ENCODE measurements at places on chromosomes 3 and 15.

DNA sequence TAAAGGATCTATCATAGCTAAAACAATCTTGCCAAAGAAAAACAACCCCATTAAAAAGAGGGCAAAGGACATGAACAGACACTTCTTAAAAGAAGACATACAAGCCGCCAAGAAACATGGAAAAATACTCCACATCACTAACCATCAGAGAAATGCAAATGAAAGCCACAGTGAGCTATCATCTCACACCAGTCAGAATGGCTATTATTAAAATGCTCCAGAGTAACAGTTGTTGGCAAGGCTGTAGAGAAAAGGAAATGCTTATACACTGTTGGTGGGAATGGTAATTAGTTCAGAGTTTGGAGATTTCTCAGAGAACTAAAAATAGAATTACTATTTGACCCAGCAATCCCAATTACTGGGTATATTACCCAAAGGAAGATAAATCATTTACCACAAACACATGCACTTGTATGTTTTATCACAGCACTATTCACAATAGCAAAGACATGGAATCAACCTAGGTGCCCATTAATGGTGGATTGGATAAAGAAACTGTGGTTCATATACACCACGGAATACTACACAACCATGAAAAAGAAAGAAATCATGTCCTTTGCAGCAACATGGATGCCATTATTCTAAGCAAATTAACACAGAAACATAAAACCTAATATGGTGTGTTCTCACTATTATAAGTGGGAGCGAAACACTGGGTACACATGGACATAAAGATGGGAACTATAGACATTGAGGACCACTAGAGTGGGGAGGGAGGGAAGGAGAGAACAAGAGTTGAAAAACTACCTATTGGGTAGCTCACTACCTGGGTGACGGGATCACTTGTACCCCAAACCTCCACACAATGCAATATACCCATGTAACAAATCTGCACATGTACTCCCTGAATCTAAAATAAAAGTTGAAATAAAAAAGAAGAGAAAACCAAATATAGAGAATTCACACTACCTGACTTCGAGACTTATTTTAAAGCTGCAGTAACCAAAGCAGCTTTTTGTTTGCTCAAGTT, 32.6 kb downstream of the ITGA11 start:
- DNase-seq: no peak

DNA sequence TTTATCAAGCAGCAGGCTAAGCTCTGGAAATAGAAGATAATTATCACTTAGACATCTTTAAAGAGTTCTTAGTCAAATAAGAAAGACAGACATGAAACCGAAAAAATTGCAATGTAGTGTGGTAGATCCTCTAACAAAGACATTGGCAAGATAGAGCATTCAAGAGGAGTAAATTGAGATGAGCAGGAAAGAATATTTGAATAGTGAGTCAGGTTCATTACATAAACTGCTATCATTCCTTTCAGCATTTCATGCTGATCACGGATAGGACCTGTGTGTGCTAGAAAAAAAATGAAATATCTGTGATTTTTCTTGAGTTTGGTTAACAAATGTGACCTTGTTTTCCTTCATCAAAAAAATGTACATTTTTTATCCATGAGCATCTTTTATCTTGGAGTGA, 460.9 kb downstream of the OTOL1 start:
- no peak for DNase-seq

- no peak for DNase-seq
Observed at GRCh38 chr3:177085794-177086193, 111.5 kb downstream of the TBL1XR1 start.

- DNase-seq: no peak
Observed at GRCh38 chr3:122355612-122356011, 27.4 kb downstream of the MIX23 start.

- DNase-seq: no peak
Observed at GRCh38 chr15:56892659-56893363, 25.6 kb upstream of the TCF12 start.

DNA sequence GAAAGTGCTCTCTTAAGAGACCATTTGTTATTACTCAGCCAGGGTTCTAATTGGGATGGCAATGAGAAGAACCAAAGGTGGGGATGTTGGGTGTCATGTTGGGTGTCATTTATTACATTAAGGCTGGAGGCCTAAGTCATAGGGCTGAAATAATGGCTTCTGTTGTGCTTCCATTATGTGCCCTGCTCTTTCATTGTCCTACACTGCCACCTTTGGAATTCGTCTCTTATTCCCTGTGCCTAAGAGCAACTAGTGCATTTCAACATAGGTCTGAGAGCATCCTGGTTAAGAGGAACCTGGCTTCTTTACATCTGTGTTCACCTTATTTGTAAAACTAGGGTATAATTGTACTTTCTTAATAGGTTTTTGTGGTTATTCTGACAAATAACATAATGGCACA, 32.2 kb downstream of the RIOX2 start:
- DNase-seq: no peak

GRCh38 chr3:65854606-65855304, 184.0 kb downstream of the MAGI1 start:
- DNase-seq: no peak

GRCh38 chr3:100150473-100150872, 36.2 kb upstream of the FILIP1L start:
- DNase-seq: no peak

DNA sequence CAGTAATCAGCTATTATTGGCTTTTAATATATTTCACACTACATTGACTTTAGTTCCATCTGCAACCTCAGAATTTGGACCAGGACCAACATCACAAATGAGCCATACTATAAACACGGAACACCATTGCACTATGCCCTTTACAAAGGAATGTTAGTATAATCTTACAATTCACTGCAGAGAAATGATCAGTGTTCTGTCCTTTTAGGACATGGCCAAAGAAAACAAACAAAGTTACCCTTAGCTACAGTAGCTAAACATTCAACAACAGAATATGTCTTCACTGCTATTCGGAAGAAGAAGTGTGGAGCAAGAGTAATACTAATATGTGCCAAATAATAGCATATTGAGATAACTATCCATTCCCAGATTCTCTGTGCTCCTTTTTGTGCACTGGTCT, 90.4 kb downstream of the NAALADL2 start:
- no peak for DNase-seq

DNA sequence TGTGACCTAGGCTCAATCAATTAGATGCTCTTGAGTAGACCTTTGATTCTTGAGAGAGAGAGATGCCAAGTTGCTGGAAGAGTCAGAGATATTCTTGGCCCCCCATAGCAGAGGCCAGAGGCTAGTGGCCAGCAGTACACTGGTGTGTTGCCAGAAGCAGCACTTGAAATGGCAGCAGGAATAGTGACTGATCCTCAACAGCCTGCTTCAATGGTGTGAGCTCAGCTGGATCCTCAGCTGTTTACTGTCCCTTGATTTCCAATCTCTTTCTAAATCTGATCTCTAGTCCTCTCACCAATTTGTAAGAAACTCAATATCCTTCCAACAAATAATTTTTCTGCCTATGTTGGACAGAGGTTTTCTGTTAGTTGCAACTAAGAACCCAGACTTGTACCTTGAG, 170.3 kb upstream of the CCDC54 start:
- DNase-seq: no peak

GRCh38 chr15:32029862-32030781, at the start of gene CHRNA7:
Gene CHRNA7, plus strand, starts transcription at chr15:32030515. Its CDS starts 80 bp downstream, at chr15:32030595.
- peak; percentile 85 for DNase-seq

DNA sequence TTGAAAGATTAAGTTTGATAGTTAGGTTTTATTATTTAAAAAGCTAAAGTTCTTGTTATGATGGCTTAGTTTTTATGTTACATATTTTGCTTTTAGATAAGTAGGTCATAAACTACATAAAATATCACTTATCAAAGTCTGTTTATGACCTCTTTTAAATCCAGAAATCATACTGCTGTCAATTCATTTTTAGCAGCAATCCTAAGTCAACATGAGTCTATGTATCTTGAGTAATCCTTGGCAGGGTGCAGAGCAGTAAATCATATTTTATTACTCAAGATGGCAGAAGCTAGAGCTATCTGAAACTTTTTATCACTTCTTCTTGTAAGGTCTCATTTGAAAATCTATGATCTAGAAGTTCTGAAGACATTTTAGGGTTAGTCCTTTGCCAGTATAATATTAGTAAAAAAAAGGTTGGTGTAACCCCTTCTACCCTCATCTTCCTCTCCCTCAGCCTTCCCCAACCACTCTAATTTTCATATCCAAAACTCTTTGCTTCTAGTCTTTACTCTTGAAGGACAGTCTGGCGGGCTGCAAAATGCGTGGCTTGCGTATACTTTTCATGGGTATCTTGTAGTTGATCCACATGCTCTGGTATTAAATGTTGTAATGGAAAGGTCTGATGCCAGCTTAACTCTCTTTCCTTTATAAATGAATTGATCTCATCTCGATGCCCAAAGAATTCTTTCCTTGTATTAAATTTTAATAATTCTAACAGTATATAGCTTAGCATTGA, 134.0 kb upstream of the THRB start:
- DNase-seq: no peak

- DNase-seq: peak; percentile 80
Observed at GRCh38 chr3:156605686-156606605, 51.0 kb upstream of the SSR3 start.

GRCh38 chr15:40769274-40770146, at the start of gene C15orf62:
Gene C15orf62, plus strand, starts transcription at chr15:40769980. Its CDS starts 516 bp downstream, at chr15:40770496.
- DNase-seq: peak; percentile 68

DNA sequence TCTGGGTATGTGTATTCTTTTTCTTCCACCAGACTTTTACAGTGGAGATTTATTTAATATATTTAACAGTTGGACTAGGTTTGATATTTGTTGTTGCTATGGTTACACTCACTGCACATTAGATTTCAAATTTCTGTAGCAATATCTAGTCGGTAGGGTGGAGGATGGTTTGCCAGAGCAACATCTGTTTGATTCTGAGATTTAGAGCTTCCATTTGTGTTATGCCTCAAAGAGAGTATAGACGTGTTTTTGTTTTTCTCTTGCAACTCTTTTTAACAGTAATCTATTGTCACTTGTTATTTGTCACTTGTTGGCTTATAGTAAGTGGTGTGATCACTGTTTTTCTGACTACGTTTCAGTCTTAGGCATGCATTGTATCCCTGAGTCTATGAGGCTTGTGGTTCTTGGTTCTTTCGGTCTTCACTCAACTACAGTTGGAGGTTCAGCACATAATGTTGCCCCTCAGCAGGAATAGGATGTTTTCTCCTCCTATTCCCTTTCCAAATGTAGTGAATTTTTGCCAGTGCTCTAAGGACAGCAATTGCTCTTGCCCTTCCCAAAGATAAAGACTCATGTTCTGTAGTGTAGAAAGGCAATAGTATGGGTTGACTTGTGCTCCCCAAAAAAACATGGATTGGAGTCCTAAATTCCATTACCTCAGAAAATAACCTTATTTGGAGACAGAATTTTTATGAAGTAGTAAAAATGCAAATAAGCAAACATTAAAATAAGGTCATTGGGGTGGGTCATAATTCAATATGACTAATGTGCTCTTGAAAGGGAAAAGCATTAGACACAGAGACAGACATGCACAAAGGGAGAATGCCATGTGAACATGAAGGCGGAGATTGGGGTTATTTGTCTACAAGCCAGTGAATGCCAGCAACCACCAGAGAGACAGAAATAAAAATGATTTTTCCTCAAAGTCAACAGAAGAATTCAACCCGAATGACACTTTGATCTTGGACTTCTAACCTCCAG, 692.1 kb downstream of the DIPK2A start:
- DNase-seq: no peak

GRCh38 chr3:112484352-112484751, 14.9 kb downstream of the BTLA start:
- no peak for DNase-seq

- no peak for DNase-seq
Observed at GRCh38 chr15:95557226-95558046, 773.1 kb upstream of the NR2F2 start.

- no peak for DNase-seq
Observed at GRCh38 chr3:174907027-174907426, 47.9 kb downstream of the NAALADL2 start.

DNA sequence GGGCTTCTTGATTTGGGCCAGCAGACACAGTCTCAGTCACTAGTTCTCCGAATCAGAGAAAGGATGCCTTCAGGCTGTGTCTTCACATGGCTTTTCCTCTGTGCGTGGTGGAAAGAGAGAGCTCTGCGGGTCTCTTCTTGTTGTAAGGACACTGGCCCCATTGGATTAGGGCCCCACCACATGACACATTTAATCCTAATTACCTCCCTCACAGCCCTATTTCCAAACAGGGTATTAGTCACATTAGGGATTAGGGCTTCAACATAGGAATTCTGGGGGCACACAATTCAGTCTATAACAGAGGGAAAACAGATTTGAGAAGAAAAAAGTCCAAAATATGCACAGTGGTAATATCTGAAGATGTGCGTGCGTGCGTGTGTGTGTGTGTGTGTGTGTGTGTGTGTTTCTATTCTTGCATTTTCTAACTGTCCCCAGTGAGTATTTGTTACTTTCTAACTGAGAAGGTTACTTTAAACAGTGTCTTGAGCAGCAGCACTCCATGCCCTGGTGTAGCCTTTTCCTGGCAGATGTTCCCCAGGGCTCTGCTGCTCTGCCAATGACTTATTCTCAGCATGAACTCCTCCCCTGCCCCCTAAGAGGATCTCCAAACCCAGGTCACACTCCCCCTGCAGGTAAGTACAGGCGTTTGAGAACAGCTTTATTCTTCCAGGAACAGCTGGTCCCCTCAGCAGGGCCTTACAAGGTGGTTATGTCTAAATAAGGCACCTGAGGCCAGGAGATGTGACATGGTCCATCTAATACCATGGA, 72.9 kb downstream of the RPL39L start:
- DNase-seq: no peak

GRCh38 chr15:82040390-82040789, 5.4 kb downstream of the MEX3B start:
- DNase-seq: no peak

- DNase-seq: no peak
Observed at GRCh38 chr3:170431054-170431453, 12.4 kb downstream of the CLDN11 start.

All from right kidney (tissue), 9 donors.